ENCODE measurements at places on chromosomes 2 and 18. TPM values are rescaled to one million over a fixed set of nuclear protein-coding genes. Genes with fewer than 3 reads are reported as not detected.

The TRIM43 gene
- total RNA-seq, result not detected

The SCN3A gene
- total RNA-seq, result 12.0 TPM

The CNDP1 gene
- total RNA-seq, result not detected

The CCDC68 gene
- 2.1 TPM for total RNA-seq

The PPP1R1C gene
- total RNA-seq, result 0.51 TPM

The OSR1 gene
- 0.17 TPM for total RNA-seq

DNA sequence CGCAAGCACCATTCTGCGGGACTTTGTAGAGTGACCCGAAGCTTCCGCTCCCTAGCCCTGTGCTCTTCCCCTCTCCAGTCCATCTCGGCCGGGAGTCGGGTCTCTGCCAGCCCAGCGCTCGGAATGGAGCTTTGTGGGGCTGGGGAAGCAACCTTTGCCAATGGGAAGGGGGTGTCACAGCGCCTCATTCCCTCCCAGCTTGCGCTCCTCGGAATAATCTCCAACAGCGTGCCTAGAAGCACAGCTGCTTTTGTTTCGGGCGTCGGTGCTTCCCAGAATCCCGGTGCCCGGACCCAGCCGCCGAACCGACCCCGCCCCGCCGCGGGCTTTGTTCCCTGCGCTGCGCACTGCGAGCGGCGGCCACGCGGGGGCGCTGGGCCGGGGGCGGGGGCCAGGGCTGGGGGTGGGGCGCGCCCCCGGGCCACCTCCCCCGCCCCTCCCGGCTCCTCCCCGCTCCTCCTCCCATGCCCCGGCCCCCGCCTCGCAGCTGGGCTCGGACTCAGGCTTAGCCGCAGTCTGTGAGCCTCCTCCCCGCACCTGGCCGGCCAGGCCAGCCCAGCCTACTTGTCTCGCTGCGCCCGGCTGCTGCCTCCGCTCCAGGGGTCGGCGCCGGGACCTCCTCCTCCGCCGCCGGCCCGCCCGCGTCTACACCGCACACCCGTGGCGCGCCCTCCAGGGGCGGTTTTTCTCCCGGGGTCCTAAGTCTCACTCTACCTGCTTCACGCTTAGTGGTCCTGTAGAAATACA is 77.7 kb upstream of the SMAD2 start:
- DNase-seq, result peak; percentile 78

GRCh38 chr2:143473216-143473615 is 344.0 kb downstream of the ARHGAP15 start:
- no peak for DNase-seq

DNA sequence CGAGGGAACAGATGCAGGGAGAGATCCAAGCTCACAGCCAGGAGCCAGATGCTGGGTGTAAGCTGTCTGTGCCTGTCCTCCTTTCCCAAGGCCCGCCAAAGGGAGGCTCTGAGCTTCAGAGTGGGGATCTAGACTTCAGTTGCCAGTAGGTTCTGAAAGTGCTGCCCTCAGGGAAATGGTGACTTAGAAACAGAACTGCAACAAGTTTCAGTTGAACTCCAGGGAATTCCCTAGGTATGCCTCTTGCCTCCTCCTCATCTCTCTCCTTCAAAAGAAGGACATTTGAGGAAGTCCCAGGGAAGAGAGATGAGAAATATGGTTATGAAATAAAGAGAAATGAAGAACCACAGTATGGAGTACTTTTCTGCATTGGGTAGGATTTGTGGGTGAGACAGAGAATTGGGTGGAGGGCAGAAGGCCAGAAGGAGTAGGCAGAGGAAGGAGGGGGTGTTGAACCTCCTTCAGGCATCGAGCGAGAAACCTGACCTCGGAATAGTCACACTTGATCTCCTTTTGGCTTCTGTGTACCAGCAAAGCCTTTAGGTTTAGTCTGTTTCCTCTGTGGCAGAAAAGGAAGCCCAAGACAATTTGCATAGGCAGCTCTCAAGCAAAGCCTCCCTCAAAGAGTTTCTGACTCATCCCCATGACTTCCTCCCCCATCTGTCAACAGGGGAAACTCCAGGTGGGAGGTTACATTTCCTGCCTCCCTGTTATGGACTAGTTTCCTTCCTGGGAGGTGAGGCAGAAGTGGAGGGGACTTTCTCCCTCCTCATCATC is 45.7 kb downstream of the QPCT start:
- peak; percentile 94 for DNase-seq

- no peak for DNase-seq
Observed at GRCh38 chr18:28684746-28685355, 507.9 kb upstream of the CDH2 start.

- peak; percentile 81 for DNase-seq
Observed at GRCh38 chr2:168119515-168120141, 127.8 kb downstream of the STK39 start.

- DNase-seq, result peak; percentile 69
Observed at GRCh38 chr2:69177063-69177771, 164.2 kb downstream of the ANTXR1 start.
